ENCODE measurements at places on chromosomes 16 and 17.

DNA sequence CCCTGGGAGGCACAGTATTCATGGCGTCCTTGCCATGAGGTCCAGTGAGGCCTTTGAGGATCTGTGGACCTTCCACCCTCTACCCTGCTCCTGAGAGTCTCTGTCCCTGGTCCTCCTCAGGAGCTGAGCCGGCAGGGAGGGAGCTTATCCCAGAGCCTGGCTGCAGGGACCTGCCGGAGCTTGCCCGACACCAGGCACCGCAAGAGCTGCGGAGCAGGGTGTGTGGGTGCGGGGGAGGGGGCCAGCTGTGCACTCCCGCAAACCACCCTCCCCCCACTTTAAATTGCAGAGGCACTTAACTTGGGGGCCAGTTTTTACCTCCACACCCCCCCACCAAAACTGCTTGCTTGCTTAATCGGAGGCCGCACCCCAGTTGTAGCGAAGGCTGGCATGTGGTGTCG lies 609 bp upstream of the ZNF750 start:
- no peak for DNase-seq

GRCh38 chr16:49964973-49965372 lies 60.1 kb upstream of the CNEP1R1 start:
- DNase-seq: no peak

- no peak for DNase-seq
These were observed 7.2 kb downstream of the CTF1 start for GRCh38 chr16:30903596-30903995.

- DNase-seq: peak; percentile 33
These were observed 4.0 kb upstream of the ZNF267 start for GRCh38 chr16:31869511-31870201.

DNA sequence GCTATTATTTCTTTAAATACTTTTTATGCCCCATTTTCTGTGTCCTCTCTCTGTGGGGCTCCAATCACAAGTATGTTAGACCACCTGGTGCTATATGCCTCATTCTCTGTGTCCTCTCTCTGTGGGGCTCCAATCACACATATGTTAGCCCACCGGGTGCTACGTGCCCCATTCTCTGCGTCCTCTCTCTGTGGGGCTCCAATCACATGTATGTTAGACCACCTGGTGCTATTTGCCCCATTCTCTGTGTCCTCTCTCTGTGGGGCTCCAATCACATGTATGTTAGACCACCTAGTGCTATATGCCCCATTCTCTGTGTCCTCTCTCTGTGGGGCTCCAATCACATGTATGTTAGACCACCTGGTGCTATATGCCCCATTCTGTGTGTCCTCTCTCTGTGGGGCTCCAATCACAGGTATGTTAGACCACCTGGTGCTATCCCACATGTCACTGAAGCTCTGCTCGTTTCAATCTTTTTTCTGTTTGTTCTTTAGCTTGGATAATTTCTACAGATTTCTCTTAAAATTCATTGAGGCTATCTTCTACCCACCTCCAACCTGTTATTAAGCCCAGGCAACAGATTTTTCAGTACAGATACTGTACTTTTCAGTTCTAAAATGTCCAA lies 28.2 kb downstream of the LMF1 start:
- no peak for DNase-seq

GRCh38 chr16:14424595-14424994 lies 205.5 kb downstream of the PARN start:
- no peak for DNase-seq

- no peak for DNase-seq
These were observed 53.0 kb downstream of the TUBD1 start for GRCh38 chr17:59839651-59840328.

Measured in hippocampal formation (tissue), 2 donors.